ENCODE measurements at places on chromosomes 7 and 10.

- no peak for DNase-seq
Measured at GRCh38 chr7:73779517-73779916, 9.4 kb upstream of the CLDN3 start.

- DNase-seq, result no peak
Measured at GRCh38 chr7:151819866-151820265, 57.0 kb downstream of the PRKAG2 start.

- DNase-seq, result no peak
Measured at GRCh38 chr7:136953386-136953785, 84.9 kb downstream of the CHRM2 start.

GRCh38 chr7:92110857-92111256 is 23.4 kb downstream of the CYP51A1 start:
- DNase-seq, result no peak
